NCI-H345 (cell line): ENCODE measurements at places on chromosomes 2 and 18.

DNA sequence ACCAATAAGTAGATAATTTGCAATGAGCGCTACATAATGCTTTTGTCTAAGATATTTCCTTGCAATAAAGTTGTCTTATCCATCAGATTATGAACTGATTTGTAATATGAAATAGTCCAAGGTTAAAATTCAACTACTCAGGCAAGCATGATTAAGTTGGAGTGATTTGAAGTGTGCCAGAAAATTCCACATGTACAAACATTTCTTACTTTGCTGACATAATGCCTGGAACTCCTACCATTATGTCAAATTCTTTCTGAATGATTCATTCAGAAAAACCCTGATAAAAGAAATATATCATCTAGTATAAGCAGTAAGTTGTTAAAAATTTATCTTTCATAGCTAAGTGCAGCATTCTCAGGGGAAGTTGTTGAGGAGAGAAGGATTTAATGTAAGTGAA is 87.3 kb downstream of the CBLN2 start:
- no peak for DNase-seq

GRCh38 chr18:72727038-72727655 is 140.6 kb downstream of the NETO1 start:
- DNase-seq, result peak; percentile 15

GRCh38 chr18:42412896-42413295 is 457.9 kb downstream of the PIK3C3 start:
- DNase-seq, result no peak

GRCh38 chr18:33878213-33878612 is 300.2 kb downstream of the ASXL3 start:
- no peak for DNase-seq

DNA sequence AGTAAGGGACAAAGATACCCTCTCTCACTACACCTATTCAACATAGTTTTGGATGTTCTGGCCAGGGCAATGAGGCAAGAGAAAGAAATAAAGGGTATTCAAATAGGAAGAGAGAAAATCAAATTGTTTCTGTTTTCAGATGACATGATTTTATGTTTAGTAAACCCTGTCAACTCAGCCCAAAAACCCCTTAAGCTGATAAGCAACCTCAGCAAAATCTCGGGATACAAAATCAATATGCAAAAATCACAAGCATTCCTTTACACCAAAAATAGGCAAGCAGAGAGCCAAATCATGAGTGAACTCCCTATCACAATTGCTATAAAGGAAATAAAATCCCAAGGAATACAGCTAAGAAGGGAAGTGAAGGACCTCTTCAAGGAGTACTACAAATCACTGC is 1130.7 kb upstream of the PIK3C3 start:
- DNase-seq, result no peak

GRCh38 chr2:108069515-108070310 is 83.4 kb downstream of the SLC5A7 start:
- DNase-seq, result no peak

DNA sequence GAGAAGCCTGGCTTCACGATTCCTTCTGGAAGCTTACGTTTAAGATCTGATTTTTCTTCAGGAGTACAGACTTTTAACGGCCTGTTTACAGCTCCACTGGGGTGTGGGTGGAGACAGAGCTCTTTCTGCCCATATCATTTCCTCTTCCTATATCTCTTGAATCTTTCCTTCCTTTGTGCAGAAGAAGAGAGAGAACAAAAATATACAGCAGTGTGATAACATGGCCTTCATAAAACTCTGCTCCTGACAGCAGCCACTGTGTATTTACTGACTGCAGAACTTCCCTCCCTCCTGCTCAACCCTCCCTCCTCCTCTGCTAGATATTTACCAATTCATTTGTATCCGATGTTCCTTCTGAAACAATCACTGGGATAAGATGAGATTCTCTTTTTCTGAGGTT is 34.1 kb upstream of the REEP1 start:
- no peak for DNase-seq

DNA sequence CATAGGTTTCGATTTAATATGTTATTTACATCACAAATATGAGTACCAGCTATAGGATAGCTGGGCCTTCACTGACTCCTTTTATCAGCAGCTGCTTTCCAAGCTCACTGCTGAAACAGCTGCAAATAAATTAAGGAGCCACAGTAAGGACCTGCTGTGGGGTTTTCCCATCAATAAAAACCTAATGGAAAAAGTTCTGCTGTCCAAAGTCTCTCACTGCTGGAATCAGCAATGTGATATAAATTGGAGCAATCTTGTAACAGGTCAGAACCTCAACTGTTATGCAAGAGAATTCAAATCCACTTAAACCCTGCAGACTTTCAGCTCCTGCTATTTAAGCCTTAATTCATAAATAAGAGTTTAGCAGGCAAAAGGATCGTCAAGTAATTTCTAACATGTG is 61.3 kb downstream of the NEB start:
- no peak for DNase-seq

DNA sequence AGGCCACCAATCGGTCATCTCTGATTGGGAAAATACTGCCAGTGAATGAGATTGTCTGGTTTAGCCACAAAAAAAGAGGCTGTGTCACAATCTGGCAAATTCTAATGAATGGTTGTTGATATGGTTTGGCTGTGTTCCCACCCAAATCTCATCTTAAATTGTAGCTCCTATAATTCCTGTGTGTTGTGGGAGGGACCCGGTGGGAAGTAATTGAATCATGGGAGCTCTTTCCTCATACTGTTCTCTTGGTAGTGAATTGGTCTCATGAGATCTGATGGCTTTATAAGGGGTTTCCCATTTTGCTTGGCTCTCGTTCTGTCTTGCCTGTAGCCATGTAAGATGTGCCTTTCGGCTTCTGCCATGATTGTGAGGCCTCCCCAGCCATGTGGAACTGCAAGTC is 838.3 kb downstream of the SLC4A3 start:
- DNase-seq, result no peak
